ENCODE measurements at places on chromosomes 7 and 10.

DNA sequence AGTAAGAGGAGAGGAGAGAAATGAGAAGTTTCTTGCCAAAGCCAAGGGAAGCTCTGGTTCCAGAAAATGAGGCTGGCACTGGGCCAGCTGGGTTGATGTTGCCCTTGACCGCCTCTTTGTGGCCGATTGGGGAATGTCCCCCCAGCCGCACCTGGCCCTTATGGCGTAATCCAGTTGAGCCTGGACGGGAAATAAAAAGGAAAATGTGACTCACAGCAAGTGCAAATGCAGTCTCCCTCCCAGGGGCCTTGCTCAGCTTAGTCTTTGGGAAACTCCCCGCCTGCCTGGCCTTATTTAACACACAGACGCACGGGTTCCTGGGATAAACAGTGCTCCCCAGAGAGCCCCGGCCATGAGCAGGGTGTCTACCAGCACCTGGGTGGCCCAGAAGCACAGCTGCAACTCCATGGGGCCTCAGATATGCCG is 174.8 kb downstream of the KIAA1217 start:
- no peak for DNase-seq

DNA sequence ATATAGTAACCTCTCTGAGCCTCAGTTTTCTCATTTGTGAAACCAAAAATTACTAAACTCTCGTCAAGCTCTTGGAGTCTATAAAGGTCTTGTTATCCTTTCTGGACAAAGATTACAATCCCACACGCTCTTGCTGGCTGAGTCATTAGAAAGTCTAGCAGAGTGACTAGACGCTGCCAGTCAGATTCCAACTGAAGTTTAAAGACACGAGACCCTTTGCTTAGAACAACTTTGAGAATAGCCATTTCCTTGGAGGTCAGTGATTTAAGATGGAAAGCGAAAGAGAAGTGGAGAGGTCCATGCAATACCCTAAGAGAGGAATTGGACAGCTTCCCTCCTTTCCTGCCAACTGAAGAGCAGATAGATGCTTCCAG is 119.5 kb downstream of the APBB1IP start:
- no peak for DNase-seq

- no peak for DNase-seq
Measured at GRCh38 chr10:104098358-104098925, 12.8 kb upstream of the COL17A1 start.

- no peak for DNase-seq
Measured at GRCh38 chr7:104845557-104845956, 168.4 kb upstream of the KMT2E start.

- DNase-seq = no peak
Measured at GRCh38 chr10:45204954-45205775, 110.2 kb downstream of the OR13A1 start.

DNA sequence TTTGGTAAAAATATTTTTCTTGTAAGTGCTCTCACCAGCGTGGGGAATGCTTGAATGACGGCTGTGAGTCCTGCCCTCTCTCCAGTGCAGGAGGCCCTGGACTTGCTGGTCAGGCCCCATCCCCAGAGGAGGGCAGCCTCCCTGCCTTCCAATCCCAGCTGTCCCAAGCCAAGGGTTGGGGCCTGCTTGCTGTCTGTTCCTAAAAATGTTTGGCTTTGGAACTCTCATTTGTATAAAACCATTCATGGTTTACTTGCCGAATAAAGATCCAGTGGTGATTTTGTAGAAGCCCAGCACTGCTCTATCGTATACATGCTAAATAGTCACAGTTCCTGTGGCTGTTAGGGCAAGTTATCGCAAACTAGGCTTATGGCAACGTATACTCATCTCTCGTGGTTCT is 121.7 kb downstream of the GLRX3 start:
- DNase-seq = no peak

- DNase-seq = no peak
Measured at GRCh38 chr10:45440511-45441062, 66.6 kb downstream of the ALOX5 start.

GRCh38 chr7:112869111-112869774 is 79.0 kb upstream of the TMEM168 start:
- DNase-seq = no peak

DNA sequence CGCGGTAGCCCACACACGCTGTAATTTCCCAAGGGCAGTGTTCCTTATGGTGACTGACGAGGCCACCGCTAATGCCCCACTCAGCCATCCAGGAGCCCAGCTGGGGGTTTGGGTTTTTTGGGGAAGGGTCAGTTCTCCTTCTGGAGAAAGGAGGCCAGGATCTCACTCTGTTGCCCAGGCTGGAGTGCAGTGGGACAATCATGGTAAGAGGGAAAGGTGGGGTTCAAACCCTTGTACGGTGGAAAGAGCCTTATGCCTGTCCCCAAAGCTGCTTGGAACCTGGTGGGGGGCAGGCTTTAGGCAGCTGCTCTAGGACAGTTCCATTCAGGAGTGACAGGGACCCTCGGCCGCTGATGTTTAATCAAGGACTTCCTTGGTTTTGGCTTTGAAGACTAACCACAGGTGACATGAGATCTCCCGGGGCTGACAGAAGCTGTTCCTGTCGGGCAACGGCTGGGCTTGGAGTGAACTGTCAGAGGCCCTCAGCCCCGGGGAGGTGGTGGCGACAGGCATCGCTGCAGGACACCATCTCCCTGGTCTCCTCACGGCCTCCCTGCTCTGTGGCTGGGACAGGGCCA is 84.5 kb downstream of the CARD11 start:
- DNase-seq = no peak

GRCh38 chr7:92872701-92873100 is 36.3 kb upstream of the CDK6 start:
- DNase-seq = no peak

GRCh38 chr7:157990881-157991250 is 596.8 kb downstream of the PTPRN2 start:
- no peak for DNase-seq

DNA sequence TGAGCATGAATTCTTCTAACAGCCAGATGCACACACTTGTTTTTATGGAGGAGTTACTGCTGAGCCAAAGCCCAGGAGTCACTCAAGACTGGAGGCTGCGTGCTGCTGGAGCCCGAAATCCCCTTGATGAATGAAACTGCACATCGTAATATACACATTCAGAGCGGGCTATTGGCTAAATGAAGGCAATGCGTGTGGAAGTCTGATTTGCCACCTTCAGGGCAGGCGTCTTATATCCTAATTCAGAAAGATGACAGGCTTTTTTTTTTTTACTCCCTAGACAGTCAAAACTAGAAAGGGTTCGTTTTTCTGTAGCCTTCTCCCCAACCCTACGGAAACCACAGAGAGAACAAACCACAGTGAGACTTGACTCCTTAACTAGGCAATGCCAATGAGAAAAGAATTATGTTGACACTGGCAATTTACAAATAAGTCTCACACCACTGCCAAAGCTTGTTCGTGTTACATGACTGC is 227.2 kb upstream of the KLF14 start:
- no peak for DNase-seq

- no peak for DNase-seq
Measured at GRCh38 chr10:75654171-75654771, 222.8 kb downstream of the LRMDA start.

GRCh38 chr7:114662002-114662677 is 247.5 kb downstream of the FOXP2 start:
- no peak for DNase-seq

- no peak for DNase-seq
Measured at GRCh38 chr10:7670157-7670556, 3.4 kb upstream of the ITIH5 start.

- no peak for DNase-seq
Measured at GRCh38 chr7:30252885-30253795, 31.3 kb upstream of the ZNRF2 start.

GRCh38 chr10:78140066-78140630 is 106.5 kb downstream of the RPS24 start:
- DNase-seq = no peak

GRCh38 chr10:95837783-95838182 is 70.0 kb upstream of the CC2D2B start:
- DNase-seq = no peak

DNA sequence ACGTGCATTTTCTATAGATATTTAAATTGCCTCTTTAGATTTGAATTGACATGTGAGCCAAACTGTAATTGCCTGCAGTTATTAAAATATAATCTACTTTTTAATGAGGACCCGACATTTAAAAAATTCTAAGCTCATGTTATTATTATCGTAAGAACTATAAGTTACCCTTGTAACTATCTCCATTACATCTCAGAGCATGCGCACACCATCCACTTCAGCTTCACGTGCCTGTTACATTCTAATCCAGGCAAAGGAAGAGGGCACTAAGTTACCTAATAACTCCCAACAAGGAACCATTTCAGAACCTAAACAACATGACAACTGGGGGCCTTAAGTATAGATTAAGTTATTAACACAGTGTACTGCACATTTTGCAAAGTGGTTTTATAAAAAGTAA is 509.0 kb upstream of the DPP6 start:
- no peak for DNase-seq

- no peak for DNase-seq
Measured at GRCh38 chr7:106110238-106110560, 1.9 kb downstream of the SYPL1 start.

DNA sequence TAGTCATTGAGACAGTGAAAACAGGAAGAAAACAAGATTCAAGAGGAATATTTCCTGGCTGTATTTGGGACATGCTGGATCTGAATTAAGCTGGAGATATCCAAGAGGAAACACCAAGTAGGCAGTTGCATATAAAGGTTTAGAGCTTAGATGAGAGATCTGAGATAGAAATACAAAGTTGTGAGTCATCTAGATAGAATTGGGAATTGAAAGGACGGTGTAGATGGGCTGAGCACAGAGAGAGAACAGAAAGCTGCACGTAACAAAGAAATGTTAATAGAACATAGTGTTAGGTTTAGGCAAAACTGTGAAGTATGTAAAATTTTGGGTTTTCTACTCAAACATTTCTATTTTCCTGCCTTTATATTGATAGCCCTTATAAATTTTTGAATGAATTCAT is 218.5 kb upstream of the TMEM196 start:
- no peak for DNase-seq

- DNase-seq = no peak
Measured at GRCh38 chr10:132205650-132206376, 19.1 kb downstream of the DPYSL4 start.

GRCh38 chr10:99937630-99938029 is 72.1 kb downstream of the DNMBP start:
- DNase-seq = no peak

DNA sequence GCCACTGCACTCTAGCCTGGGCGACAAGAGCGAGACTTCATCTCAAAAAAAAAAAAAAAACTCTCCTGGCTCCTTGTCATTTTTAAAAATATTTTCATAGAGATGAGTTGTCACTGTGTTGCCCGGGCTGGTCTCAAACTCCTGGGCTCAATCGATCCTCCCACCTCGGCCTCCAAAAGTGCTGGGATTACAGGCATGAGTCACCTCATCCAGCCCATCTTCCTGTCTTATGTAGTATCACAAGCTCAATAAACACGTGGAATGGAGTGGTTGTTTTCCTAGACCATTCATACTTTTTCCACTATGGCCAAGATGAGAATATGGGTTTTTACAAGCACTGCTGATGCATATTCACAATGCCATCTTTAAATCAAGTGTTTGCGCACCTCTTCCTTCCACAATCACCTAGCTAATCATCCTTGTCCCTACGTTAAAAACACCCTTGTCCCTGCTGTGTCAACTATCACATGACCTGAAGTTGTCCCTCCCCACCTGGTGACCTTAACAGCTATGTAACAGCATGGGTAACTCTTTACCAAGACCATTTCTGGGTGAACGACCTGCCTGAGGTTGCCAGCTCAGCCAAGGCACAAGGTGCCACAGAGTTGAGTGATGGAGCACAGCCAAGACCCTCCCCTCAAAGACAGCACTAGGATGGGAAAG is 21.3 kb downstream of the DLG5 start:
- no peak for DNase-seq

GRCh38 chr7:144037414-144038035 is 11.2 kb upstream of the OR2A5 start:
- DNase-seq = no peak

DNA sequence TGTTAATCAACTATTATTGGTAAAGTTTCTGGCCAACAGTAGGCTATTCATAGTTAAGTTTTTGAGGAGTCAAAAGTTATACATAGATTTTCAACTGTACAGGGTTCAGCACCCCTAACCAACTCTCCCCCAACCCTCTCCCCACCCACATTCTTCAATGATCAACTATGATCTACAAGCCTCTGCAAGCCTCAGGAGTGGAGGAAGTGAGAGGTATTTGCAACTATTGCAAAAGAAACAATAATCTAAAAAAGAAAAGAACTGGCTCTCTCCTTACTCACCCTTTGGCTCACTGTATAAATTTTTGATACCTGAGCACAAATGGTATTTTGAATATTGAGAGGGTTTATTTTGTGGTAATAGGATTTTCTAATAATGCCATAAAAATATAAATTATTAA is 179.8 kb downstream of the IPMK start:
- no peak for DNase-seq

- DNase-seq = no peak
Measured at GRCh38 chr10:120513307-120513796, 56.3 kb downstream of the PLPP4 start.

GRCh38 chr7:112965506-112965905 is 121.1 kb downstream of the GPR85 start:
- DNase-seq = no peak

- DNase-seq = no peak
Measured at GRCh38 chr7:124257638-124258308, 224.9 kb upstream of the TMEM229A start.

GRCh38 chr10:34721208-34721840 is 93.8 kb downstream of the PARD3 start:
- no peak for DNase-seq

GRCh38 chr7:30222515-30223215 is 61.7 kb upstream of the ZNRF2 start:
- no peak for DNase-seq

DNA sequence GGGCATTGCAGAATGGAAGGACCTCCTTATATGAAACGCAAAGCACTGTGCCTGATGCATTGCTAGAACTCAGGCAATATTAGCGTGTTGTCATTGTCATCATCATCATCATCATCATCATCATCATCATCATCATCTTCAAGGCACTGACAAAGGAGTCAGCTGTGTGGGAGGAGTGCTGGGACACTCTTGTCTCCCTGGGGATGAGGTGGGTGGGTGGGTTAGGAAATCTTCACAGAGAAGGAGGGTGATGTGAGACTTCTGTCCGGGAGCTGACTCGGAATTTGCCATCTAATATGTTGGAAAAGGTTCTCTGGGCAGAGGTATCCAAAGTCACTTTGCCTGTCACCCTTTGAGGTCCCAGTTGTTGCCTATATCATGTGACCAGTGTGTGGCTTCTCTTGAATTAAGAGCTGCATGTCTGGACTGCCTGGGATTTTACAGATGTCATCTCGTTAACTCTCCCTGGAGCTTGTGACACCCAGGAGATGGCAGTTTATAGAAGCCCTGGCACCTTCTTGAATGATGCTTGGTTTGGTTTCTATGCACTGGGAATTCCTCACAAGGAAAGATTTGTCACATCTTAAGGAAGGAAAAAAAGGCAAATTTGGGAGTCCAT is 7.1 kb downstream of the HTRA1 start:
- no peak for DNase-seq

DNA sequence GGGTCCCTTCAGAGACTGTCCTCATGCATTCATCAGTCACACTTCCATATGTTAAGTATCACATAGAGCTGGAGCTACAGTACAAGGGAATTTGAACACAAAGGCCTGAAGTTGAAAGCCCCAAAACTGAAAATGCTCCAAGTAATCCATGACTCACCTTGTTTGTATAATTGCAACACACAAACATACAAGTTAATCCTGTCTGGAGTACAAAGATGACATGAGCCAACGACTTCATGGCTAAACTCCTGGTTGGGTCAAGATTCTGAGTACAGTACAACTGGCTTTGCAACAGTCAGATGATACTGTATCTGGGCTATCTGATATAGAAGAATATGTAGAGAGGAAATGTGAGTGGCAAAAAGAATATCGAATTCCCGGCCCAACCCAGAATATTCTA is 73.1 kb upstream of the AASS start:
- DNase-seq = no peak
